ENCODE measurements at places on chromosomes 3 and 15.

- no peak for DNase-seq
These were observed 351.5 kb upstream of the TPM1 start for GRCh38 chr15:62691008-62691407.

GRCh38 chr3:71416876-71417275, 166.7 kb downstream of the FOXP1 start:
- no peak for DNase-seq

DNA sequence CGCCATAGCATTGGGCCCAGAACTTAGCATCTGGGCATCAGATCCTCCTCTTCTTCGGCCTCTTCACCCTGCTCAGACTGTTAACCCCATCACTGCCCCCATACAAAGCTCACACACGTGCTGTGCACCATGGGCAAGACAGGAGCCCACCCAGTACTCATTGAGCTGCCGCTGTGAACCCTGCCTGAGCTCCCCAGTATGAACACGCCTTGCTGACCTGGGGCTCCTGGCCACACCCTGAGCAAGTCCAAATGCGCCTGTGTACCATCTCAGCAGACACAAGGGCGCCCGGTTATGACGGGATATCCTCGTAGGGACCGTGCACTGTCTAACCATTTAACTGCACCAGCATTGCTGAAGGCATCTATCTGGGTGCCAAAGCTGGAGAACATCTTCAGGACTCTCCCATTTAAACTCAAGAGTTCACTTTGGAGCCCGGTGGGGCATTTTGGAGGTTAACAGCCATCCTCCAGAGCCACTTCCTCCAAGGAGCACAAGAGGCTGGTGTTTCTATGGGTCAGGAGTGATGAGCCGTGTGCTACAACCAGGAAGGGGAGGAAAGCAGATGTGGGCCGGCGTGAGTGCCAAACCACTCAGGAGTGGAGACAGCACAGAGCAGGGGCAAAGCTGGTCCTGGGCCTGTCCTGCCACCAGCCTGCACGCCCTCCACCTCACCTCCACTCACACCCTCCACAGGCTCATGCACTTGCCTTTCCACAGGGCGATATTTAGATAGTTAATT, 12.1 kb downstream of the PRR23E start:
- DNase-seq = no peak

GRCh38 chr3:33054100-33055092, 42.5 kb downstream of the GLB1 start:
- DNase-seq = peak; percentile 54

- DNase-seq = no peak
These were observed 21.0 kb downstream of the PFKFB4 start for GRCh38 chr3:48535578-48535977.

- no peak for DNase-seq
These were observed 38.7 kb downstream of the PDIA5 start for GRCh38 chr3:123105201-123106189.

DNA sequence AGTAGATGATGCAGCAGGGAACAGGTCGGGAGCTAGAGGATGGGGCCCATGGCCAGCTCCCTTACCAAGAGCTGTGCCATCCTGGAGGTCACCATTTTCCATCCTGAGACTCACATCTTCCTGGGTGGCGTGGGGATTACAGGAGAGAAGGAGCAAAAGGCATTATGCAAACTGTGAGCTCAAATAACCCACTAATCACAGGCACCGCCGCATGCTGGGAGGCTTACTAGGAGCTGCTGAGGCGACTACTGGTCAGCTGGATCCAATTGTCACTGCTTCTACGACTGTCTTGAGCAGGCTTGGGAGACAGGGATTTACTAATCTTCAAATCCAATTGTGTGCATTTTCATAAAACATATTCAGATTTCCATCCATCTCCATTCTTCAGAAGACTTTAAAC, 12.5 kb upstream of the KBTBD12 start:
- DNase-seq = no peak

DNA sequence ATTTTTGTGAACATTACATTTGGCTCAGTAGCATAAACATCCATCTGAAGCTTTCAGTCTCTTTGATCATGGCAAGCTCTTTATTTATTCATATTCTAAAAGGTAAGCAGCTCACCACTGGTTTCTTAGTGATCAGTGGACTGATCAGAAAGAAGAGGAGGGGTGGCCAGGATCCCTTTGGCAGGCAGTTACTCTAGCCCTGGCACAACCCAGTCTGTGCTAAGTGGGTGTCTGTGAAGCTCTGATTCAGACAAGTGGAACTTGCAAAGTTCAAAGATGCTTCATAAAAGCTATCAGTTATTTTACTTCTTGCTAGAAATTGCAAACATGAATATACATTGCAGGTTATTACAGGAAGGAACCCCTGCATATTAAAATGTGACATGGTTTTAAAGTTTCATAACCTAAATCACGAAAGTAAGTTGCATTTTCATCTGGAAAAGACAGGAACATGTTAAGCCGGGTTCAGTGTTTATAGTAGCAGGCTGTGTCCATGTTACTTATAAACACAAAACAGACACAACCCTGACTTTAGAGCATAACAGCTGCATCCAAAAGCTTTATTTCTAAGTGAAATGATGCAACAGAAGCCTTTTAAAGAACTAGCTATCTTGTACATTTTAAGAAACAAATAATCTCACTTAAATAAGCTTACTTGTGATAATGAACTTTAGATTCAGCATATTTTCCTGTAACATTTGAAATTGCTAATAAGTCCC, 785.3 kb downstream of the MCTP2 start:
- no peak for DNase-seq

DNA sequence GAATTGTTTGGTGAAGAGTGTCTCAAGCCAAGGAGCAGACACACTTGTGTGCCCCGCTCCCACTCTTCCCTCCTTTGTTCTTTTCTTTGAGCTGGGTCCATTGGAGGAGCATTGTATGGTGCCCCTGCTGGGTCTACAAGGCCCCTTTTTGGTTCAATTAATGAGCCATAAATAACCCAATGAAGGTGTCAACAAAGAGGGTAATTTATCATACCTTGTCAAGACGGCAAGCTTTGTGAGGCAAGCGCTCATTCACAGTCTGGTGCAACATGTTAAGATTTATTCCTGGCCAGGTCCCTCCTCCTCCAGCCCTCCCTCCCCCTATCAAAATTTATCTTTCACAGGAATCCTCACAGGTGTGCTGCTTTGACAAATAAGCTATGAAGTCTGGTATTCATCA, 300.1 kb downstream of the RORA start:
- no peak for DNase-seq

GRCh38 chr15:66765478-66766281, 63.6 kb downstream of the SMAD6 start:
- no peak for DNase-seq

GRCh38 chr3:5012367-5012766, 33.1 kb downstream of the BHLHE40 start:
- no peak for DNase-seq

DNA sequence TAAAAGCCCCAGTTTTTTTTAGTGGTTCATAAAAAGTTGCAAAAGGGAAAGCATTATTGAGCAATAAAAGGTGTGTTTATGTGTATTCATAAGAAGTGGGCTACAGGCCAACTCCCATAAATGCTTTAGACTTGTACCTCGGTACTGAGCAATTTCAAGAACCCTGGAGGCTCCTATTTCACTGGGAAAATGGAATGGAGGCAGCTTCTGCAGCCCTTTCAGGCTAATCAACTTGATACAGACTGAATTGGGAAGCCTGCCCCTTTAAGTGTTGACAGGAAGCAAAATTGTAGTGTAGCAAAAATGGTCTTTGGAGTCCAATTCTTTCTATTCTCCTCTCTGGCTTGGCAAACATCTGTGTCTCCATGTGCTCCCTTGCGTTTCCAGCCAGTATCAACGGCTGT, 118.8 kb downstream of the ECT2 start:
- DNase-seq = no peak

- no peak for DNase-seq
These were observed 13.9 kb upstream of the HES1 start for GRCh38 chr3:194121891-194122631.

DNA sequence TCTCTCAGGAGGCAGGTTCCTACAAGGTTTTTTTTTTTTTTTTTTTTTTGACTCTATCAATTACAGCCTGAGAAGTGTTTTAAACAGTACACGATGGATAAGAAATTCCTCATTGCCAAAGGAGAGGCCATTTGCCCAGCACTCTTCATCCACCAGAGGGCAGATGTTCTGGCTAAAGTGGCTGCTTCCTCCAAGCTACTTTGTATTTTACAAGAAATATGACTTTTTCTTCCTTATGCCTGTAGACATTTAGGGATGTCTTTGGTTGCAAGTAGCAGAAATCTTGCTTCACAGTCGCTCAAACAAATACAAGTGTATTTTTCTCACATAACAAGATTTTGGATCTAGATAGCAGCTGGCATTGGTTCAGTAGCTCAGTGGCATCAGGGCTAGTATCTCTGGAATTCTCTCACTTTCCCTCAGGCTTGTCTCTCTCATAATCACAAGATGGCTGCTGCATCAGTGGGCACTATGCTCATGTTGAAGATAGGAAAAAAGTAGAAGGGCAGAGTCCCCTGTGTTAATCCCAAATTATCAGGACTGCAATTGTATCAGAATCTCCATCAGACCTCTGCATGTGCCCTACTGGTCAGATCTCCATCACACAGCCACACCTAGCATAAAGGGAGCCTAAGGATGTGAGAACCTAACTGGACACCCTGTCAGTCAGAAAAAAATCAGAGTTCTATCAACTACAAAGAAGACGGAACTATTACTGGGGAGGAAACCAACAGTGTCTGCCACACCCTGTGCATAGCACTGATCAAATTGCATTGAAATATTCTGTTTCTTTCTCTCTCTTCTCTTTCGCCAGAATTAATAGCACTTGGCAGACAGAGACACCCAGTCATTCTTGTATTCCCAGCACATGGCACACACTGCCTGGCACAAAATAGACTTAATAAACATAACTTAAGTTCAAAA, 138.9 kb upstream of the COL8A1 start:
- no peak for DNase-seq

DNA sequence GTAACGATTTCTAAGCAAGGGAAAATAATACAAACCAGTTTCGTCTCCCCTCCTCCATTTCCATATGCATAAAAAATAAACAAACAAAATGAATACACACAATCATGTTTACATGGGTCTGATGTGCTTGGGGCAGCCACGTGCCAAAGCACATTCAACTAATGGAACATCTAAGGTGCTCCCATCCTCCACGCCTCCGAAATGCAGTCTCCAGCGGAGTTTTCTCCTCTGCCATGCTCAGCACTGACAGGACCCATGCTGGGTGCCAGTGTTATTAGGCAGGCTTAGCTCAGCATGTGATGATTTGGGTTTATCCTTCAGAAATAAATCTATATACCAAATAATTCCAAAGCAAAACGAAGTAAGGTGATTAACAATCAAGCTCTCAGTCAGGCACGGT, 337.3 kb upstream of the ATP10A start:
- DNase-seq = no peak

- DNase-seq = no peak
These were observed 457.1 kb upstream of the ROBO2 start for GRCh38 chr3:76582632-76583378.

GRCh38 chr3:55305696-55306485, 181.2 kb downstream of the WNT5A start:
- DNase-seq = no peak

DNA sequence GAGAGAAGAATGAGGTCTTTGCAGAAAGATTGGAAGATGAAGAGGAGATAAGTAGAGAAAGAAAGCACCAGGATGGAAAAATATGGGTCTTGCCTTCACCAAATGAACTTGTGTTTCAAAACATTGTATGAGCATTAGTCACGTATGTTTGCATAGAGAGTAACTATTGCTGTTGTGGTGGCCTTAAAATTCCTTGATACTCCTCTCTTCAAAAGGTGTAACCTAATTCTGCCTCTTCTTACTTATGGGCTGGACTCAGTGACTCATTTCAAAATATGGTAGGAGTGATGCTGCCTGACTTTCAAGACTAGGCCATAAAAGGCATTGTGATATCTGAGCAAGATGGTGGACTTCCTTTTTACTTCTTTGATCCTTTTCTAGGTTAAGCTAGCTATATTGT, 228.7 kb upstream of the ZNF385D start:
- DNase-seq = no peak

GRCh38 chr3:34248352-34248751, 449.9 kb downstream of the PDCD6IP start:
- no peak for DNase-seq

DNA sequence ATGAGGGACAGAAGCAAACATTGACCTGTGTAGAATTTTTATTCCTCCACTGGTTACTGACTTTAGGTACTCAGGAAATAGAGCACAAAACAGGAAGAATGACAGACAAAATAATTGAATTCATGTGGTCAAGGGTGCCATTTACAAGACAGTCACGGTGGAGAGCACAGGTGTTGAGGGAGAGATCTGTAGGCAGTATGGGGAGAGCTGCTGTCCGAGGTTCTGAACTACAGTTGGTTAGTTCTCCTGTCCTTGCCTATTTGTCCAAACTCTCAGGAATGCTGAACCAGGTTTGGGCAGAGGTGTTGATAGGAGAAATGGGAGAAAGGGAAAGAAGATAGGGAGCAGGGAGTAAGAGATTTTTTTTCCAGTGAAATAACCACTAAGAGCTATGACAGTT, 178.5 kb upstream of the ZBTB20 start:
- peak; percentile 33 for DNase-seq

DNA sequence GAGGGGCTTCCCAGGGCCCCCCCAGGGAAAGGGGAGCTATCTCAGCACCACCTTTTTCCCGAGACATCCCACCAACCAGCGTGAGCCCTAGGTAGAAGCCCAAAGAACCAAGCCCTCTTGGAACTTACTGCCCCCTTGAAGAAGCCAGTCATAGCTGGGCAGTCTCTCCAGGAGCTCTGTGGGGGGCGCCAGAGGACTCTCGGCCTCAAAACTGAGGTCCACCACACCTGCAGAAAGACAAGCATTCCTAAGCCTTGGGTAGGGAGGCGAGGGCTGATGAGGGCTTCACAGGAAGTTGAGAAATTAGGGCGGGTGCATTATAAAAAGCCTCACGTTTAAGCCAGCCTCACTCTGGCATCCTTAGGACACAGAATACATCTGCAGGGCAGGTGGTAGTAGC, 9.0 kb downstream of the SSUH2 start:
- DNase-seq = no peak

- DNase-seq = no peak
These were observed 209.8 kb downstream of the GAP43 start for GRCh38 chr3:115833074-115833473.

DNA sequence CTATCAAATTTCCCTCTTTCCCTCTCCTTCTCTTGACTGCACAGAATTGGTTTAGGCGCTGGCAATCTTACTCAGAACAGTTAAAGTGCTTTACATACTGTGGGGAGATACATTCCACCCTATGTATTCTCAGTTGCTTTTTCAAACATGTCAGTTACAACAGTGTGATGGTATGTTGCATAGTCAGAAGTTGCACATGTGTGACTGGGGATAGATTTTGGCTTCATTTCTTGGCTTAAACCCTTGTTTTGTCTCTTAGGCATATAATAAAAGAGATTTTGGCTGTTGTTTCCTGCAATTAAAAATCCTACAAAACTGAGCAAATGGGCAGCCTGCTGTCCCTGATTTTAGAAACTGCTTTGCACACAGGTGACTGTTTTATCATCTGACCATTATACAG, 86.7 kb downstream of the PIK3R4 start:
- DNase-seq = no peak

DNA sequence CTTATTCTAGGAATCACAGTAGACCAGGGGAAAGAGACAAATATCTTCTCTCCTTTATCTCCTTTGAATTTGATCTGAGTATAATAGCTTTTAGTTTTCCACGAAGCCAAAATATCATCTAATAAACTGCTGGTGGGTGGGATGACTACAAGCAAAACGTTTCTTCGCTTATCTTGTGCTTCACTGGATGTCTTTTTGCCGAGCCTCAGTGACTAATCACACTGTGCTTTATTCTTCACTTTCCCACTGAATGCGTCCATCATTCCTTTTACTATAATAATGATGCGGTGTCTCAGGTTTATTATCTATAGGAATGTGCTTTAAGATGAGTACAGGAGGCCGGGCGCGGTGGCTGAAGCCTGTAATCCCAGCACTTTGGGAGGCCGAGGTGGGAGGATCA, 32.5 kb downstream of the CEP152 start:
- no peak for DNase-seq
